NCI-H510A treated with DMSO at 0.1 percent for 48 hours (cell line): ENCODE measurements at places on chromosomes 4 and X.

DNA sequence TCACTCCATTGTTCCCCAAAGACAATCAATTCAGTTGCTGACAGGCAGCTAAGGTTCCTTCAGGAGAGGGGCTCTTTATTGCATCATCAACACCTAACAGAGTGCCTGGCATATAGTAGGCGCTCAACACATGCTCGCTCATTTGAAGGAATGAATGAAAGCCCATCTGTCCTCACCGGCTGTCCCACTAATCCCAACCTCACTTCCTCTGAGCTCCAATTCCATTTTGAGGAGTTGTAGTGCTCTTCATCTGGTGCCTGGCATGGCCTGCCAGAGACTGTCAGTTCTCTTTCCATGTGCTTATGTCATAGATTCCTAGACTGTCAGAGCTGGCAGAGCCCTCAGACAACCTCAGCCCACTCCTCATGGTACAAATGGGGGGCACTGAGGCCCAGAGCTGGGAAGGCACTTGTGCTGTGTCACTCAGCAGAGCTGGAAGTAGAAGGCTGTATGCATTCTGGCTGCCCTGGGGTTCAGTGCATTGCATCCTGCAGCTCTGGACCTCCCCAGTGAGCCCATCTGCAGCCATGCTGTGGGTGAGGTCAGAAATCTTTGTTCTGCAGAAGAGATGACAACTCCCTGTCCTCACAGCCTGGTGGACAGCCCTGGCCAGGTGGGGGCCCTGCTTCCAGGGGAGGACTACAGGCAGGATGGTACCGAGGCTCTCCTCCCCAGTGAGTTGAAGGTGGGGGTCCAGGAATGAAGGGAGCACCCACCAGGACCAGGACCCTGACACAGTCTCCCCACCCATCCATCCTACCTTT lies 134.9 kb upstream of the PJA1 start:
- DNase-seq, result no peak

- no peak for DNase-seq
These were observed 93.2 kb upstream of the PRKX start for GRCh38 chrX:3806630-3807029.

- DNase-seq, result peak; percentile 16
These were observed 114.0 kb downstream of the BCOR start for GRCh38 chrX:39983715-39984114.

DNA sequence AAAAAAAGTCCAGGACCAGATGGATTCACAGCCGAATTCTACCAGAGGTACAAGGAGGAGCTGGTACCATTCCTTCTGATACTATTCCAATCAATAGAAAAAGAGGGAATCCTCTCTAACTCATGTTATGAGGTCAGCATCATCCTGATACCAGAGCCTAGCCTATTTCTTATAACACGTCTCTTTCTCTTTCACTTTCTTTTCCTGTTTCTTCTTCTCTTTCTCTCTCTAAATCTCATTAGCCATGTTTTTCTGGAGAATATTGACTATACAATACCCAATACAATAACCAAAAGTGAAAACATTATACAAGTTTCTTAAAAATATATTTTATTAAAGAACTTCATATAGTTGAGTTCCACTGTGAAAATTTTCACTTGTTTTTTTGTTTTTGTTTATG lies 1154.9 kb upstream of the PCDH7 start:
- DNase-seq, result no peak

GRCh38 chr4:13059019-13059418 lies 425.1 kb downstream of the RAB28 start:
- no peak for DNase-seq

GRCh38 chr4:37615059-37615719 lies 71.0 kb downstream of the RELL1 start:
- no peak for DNase-seq

DNA sequence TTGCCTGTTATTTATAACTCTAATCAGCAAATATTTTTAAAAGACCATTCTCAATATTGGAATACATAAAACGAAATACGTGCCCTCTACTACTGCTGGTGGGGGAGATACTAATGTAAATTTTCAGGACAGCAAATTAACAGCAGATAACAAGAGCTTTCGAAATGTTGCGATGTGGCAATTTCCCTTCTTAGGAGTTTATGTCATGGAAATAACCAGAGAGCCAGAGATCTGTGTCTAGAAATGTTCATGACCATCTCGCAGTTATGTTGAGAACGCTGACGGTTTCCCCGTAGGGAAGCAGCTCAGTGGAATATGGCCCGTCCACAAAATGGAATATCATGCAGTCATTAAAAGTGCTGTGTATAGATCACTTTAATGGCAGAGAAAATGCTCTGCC lies 238.4 kb upstream of the PSAPL1 start:
- DNase-seq, result no peak

DNA sequence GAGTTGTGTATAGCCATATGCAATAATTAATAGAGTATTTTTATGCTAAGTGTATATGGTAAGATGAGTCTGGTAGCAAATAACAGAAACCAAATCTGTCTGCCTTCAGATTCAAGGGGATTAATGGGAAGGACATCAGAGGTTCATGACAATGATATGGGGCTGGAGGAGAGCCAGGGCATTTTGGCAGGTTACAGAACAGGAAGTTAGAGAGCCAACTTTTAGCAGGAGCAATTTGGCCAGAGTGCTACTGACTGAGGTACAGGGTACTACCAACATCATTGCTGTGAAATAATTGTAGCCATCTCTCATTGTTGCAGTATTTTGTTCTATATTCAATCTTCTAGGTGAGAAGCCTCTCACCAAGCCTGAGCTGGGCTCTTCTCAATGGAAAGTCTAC lies 210.9 kb upstream of the FAM47A start:
- DNase-seq, result no peak

GRCh38 chr4:95504501-95504900 lies 44.3 kb downstream of the UNC5C start:
- DNase-seq, result no peak

- no peak for DNase-seq
These were observed 574.8 kb upstream of the DIPK2B start for GRCh38 chrX:45775468-45775867.

DNA sequence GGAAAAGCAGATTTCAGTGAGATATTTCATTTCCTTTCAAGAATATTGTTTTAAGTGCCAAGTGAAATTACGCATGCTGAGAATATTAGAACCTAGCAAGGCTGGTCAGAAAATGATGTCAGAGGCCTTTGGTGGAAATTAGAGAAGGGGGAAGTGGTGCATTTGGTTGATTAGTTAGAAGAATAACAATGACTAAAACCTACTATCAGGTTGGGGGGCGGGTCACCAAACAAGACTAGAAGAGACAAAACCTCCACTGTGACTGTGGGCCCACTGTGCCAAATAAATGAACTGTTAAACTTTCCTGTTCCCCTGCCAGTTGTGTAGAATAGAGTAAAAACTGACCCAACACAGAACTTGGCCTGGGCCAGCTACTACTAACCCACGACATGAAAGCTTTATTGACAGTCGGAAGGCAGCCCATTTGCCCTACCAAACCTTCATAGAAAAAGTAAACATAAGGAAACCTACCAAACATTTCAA lies 2.9 kb downstream of the RAPGEF2 start:
- DNase-seq, result no peak

DNA sequence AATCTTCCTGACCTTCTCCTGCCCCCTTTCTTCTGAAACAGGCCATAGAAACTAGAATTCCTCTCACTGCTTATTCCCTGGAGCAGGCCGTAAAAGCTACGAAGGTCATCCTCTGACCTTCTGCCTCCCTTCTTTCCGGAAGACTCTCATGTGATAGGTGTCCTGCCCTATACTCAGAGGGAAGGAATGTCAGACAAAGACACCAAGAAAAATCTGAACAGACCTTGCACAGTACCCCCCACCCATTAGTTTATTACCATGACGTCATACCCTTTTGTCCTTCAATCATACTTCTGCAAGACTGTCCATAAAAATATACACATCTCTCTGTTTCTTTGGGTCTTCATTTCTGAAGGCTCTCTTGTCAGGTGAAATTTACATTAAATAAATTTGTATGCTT lies 1523.9 kb downstream of the RPA4 start:
- DNase-seq, result no peak

GRCh38 chr4:15683143-15683495 lies 1.5 kb downstream of the FAM200B start:
- DNase-seq, result no peak

GRCh38 chrX:30714138-30714537 lies 60.9 kb downstream of the GK start:
- no peak for DNase-seq
